ENCODE measurements at places on chromosomes 3 and 15. TPM values are rescaled to one million over a fixed set of nuclear protein-coding genes. Genes with fewer than 3 reads are reported as not detected.

Gene OXTR
- total RNA-seq: 0.74 TPM

Gene TNNC1
- total RNA-seq: 7.2 TPM

Gene TEX55
- not detected for total RNA-seq

Gene POLQ
- total RNA-seq: 20.1 TPM

- DNase-seq: no peak
These were observed 18.6 kb downstream of the UBE2Q2 start for GRCh38 chr15:75861750-75862402.

DNA sequence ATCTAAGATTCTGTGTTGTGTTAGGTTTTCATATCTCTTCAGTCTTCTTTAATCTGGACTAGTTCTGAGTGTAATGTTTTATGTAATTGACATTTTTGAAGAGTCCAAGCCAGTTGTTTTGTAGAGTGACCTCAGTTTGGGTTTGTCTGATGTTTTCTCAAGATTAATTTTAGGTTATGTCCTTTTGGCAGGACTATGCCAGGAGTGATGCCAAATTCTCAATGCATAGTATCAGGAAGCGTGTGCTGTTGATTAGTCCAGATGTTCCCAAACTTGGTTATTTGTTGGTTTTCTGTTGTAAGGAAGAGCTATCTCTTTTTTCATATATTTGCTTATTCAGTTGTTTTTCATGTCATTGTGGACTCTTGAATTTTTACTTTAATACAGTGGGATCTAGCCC is 32.6 kb downstream of the NMD3 start:
- no peak for DNase-seq

DNA sequence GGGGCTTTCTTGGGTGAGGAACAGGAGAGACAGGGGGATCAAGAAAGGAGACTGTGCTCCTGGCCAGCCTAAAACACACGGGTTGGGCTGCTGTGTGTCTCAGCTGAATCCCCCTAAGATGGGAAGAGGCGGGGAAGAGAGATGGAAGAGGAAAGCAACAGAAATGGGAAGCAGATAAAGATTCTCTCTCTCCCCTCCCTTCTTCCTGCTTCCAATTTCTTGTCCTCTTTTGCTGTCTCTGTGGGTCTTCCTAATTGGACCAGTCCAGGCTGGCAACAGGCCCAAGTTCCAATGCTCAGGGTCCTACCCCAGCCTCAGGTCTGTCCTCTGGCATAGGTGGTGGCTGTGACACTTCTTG is 7.1 kb downstream of the ISLR2 start:
- no peak for DNase-seq

DNA sequence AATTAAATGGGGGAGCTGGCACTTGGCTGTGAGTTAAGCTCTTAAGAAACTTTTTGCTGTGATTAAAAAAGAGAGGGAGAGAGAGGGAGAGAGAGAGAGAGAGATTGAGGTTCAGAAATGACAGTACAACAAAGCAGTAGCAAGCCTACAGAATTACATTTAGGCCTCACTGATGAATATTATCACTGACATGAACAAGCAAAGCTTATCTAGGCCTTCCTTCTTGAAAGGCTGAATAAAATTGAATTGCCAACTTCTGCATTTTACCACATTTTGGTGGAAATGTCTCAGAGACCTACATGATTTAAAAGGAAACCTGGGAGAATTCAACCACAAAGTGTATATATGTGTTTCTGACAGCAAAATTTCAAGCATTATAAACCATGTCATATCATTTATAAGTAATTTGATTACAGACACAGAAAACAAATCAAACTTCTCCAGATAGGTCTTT is 530.8 kb downstream of the SOX2 start:
- no peak for DNase-seq

GRCh38 chr15:55742498-55742926 is 440 bp downstream of the PRTG start:
- peak; percentile 17 for DNase-seq

DNA sequence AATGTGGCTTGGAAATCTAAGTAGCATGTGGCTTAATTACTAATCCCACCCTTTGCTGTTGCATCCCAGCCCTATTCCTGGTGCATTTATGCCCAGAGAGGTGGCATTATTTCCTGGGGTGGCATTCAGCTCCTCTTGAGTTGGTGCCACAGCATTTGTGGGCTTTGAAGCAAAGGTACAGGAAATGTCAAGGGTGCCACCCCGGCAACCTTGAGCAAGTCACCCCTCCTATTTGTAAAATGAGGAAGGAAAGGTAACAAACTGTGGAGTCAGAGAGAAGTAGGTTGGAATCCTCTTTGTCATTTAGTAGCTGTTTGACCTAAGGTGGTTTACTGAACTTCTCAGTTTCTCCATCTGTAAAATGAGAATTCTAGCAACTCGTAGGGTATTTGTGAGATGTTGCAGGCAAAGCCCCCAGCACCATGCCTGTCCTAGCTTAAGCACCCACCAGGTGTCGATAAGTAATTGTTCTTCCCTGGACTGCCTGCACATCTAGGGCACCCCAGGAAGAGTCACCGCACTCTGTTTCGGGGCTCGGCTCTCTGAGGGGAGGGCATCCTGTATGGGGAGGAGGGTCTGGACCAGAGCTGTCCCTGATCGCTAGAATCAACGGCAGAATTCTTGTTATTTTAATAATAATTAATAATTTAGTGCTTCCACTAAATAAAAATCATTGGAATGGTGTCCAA is 17.1 kb downstream of the ISG20 start:
- DNase-seq: no peak

DNA sequence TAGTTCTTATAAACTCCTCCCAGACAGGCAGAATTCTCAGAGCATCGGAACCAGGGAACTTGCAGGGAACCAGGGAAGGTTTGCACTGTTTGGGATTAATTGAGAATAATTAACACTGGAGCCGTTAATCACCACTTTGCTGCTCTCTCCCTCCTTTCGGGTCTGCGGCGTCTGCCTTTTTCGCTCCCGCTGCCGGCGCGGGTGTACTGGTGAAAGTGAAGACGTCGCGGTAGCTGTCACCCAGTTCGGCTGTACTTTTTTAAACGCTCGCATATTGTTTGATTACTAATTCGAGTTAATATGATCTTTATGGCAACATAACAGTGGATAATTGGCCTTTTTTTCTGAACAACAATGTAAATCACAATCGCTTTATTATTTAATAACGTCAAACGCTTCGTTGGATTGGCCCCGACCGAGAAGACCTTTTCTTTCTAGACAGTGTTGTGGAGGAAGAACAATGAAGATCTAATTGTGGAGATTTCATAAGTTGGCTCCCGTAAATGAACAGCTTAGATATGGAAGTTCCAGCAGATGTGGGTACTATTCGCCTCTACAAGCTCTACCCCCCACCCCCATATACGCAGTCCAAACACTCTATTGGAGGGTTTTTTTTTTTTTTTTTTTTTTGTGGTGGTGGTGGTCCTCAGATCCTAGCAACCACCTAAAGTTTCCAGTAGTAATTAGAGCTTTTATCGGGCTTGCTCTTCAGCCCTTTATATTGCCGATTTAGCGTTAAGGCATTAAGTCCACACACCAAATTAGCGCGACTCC is 12.7 kb downstream of the SOX2 start:
- no peak for DNase-seq

GRCh38 chr3:119930286-119930685 is 148.4 kb downstream of the NR1I2 start:
- DNase-seq: no peak

- DNase-seq: no peak
These were observed 625 bp downstream of the COL6A6 start for GRCh38 chr3:130517602-130518001.

DNA sequence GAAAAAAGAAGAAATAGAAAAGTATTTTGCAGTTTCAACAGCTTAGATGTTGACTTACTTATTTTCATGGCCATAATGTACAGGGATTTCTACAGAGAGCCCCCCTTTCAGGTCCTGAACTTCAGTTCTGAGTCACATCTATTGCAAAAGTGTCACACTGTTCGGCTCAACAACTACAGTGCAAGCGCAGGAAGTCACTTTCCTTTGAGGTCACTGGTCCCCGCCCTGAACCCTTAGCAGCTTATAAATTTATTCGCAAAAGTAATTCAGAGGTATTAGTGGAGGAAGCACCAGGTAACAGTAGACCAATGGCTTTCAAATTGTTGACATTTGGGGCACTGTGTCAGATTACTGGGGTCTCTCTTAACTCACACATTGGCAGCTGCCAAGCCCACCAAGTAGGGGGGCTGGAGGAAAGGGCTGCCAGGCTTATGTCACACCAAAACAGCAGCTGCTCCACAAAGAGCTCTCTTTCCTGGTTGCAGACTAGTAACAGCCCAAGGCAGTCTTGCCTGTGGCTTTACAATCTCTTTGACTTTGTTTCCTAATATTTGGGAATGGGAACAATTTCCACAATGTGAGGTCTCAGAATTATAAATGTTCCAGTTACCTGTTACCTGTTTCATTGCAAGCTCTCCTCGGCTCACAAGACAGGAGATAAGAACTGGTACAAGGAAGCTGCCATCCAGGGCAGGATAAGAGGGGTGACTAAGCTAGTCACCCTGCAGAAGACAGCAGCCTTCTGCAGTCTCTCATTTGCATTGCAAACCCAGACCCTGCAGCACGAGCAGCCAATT is 130.2 kb upstream of the STRIT1 start:
- DNase-seq: no peak

- DNase-seq: no peak
These were observed 406.2 kb upstream of the RARB start for GRCh38 chr3:25021816-25022215.

DNA sequence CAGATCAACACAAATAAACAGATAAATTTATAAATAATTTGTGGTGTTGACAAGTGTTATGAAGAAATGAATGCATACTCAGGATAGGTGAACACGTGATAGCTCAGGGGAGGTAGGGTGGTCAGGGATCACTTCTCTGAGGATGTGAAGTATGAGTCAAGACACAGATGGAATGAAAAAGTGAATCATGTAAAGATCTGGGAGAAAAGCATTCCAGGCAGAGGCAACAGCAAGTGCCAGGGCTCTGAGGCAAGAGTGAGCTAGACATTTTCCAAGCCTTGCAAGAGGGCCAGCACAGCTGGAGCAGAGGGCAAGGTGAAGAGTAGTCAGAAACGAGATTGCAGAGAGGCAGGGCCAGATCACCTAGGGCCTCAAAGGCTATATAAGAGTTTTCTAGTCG is 177.8 kb downstream of the WNT5A start:
- DNase-seq: no peak

DNA sequence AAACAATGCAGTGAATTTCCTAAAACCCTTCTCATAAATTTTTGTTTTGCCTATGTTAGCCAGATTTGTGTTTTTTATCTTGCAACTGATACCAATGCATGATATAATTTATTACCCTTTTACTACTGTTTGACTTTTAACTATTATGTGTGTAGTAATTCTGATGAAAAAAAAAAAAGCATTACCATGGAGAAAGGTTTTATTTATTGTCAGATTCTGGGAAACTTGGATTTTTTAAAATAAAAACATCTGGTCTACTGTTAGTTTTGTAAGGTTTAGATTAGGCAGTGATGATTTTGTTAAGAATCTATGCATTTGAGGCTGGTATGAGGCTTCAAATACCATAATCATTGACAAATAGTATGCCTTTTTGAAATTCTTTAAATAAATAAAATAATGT is 470.4 kb upstream of the ROBO1 start:
- no peak for DNase-seq
